ENCODE measurements at places on chromosomes 3 and 15.
A peak's percentile ranks its signal among the peaks of the same experiment; 100 is the strongest.

DNA sequence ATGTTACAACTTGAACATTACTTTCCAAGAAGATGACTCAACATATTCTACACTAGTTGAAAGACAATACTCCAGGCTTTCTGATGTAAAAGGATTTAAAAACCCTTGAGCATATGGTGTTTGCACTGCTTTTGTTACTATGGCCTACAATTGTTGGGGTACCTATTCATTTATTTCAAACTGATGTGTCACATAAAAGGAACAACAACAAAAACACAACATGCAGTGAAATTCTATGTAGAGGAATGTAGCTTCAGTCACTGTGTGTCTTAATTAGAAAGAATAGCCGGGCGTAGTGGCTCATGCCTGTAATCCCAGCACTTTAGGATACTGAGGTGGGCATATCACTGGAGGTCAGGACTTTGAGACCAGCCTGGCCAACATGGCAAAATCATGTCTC lies 1.6 kb downstream of the SPATA16 start:
- no peak for DNase-seq

GRCh38 chr3:50515565-50516439 lies 12.4 kb upstream of the CACNA2D2 start:
- peak; percentile 23 for DNase-seq

GRCh38 chr3:49553324-49553691 lies 969 bp upstream of the BSN start:
- DNase-seq: no peak

DNA sequence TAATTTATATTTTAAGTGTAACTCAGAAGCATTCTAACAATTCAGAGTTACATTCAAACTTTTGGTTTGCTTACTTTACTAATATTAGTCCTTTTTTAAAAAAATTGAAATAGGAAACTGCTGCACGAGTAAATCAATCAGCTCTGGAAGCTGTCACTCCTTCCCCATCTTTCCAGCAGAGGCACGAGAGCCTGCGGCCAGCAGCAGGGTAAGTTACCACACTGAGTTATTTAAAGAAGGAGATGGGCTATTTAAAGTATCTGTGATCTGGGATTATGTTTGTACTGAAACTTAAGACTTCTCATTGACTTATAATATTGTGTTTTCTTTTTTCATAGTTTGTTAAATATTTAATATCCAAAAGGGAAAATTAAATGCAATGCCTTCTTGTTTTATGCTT lies 29.3 kb downstream of the APPL1 start:
- DNase-seq: no peak

DNA sequence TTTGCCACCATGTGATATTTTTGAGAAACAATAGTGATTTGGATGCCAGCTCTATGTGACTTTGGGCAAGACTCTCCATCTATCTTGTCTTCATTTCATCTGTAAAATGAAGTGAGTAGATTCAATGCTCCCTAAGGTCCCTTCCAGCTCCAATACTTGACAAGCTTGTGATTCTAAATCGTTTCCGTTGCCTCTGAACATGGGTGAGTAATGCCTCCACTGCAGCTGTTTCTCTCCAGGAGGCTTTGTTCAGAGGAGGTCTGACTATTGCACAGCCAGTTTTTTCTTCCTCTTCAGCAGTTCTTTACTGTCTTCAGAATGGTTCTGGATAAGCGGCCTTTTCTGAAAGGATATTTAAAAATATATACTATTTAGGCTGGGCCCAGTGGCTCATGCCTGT lies 14.8 kb upstream of the TMOD3 start:
- DNase-seq: no peak

- no peak for DNase-seq
Observed at GRCh38 chr15:38514601-38515000, 50.0 kb downstream of the RASGRP1 start.

DNA sequence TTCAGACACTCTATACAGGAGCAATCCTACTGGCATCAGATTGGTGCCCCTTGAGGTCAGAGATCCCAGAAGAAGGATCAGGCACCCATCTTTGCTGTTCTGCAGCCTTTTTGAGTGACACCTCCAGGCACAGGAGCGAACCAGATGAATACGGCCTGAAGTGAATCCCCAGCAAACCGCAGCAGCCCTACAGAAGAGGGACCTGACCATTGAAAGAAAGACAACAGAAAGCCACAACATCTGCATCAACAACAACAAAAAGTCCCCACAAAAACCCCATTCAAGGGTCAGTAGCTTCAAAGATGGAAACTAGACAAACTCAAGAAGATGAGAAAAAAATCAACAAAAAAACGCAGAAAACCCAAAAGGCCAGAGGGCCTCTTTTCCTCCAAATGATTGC lies 130.4 kb downstream of the PPM1L start:
- DNase-seq: no peak

- DNase-seq: no peak
Observed at GRCh38 chr15:94509259-94509658, 277.9 kb downstream of the MCTP2 start.

DNA sequence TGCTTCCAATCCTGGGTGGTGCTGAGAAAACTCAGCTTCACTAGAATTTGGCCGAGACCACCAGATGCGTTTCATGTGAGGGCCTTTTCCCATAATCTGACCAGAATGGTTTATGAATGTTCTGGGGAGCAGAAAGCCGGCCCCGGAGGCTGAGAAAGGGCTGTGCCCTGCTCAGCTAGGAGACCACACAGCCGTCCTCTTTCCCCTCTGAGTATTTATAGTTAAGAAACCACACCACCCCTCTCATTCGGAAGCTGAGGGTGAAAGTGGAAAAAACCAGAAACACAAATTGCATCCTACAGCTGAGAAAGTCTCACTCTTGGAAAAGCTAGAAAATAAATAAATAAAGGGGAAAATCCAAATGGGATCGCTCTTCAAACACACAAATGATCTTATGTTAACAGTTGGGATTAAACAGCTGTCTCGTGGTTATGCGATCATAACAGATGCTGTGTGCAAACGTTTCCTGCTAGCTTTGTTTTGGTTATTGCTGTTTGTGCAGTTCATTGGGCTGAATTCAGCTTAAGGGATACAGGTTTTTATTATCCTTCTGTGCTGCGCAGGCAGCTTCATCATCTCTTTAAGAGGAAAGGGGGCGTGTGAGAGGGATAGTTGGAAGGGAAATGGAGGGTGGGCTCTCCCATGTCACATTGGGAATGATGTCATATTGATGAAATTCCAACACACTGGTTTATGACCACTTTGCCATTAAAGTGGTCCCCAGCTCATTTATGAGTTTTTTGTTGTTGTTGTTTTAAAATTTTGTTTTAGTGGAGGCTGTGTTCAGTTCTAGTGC lies 1026.2 kb upstream of the NR2F2 start:
- no peak for DNase-seq

DNA sequence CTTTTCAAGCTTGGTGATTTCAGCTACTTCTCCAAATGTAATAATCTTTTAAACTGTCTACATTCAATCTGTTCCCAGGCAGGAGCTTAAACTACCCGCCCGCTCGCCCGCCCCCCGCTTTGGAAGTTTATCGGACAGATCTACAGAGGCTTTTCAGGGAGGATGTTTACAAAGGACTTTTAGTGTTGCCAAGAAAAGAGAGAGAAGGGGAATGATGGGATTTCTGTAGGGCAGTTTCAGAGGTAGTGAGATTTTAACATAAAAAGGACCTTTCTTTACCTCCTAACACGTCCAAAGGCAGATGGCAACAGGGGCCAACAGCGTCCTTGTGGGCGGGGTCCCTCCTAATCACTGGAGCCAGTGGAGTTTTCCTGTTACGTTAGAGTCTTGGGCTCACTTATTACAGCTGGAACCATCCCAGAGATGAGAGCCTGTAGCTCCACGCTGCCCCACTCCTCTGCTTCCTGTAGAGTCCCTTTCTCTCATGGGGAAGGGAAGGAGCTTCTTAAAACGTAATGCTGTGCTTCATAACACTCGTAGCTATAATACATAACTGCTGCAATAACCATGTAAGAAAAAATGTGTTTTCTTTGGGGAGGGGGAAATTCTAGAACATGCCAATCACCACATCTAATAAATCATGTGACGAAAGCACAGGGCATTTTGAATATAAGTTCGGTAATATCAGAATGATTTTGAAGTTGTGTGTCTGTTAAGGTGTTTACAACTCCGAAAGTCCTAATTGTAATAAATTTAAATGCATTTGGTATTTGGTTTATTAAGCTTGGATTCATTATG lies 30.9 kb downstream of the HES1 start:
- DNase-seq: no peak

- no peak for DNase-seq
Observed at GRCh38 chr3:49805367-49805782, 2.3 kb downstream of the INKA1 start.

DNA sequence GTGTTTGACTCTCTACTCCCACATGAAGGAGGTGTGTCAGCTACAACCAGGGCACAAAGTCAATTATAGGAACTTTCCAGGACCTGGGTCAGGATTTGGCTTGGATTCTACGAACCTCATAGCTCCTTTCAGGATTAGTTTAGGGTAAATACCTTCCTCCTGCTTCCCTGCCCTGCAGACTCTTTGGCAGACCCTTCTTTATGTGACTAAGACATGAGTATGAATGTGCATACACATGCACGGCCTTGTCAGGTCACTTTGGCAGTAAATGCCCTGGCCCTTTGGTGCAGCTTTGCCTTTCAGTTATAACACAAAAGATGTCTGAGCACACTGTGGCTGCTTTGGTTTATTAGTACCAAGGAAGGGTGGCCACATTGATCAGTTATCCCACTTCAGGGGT lies 68.9 kb downstream of the GHSR start:
- no peak for DNase-seq

DNA sequence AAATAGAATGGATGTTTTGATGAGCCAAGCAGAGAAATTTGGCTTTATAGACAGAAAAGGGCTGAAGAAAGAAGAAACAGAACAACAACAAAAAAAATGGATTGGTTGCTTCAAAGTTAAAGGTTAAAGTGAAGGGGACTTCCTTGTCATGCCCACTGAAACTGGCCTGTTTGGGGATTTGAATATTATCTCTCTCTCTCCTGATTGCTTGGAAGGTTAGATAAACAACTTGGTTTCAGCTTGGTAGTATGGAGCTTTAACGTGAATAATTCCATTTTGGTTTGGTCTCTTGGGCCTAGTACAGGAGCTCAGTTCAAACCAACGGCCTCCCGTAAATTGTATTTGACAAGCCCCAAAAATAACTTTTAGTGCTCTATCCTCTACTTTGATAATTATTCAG lies 70.8 kb upstream of the MBNL1 start:
- DNase-seq: no peak

DNA sequence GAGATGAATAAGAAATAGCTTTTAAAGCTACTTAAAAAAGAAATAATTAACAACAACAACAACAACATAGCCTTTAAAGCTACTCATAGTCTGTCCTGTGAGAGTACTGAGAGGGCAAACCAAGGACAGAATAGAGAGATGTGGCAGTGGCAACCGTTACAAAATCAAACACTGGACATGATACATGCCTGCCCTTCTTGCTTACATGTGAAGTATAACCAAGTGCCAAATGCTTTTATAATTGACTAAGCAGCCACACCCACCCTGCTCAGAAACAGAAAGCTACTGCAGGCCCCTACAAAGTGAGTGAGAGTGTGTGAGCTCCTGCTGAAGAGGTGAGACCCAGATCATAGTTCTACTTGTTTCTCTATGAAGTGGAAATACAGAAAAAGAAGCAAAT lies 38.4 kb downstream of the NDUFB4 start:
- no peak for DNase-seq

- peak; percentile 47 for DNase-seq
Observed at GRCh38 chr3:101643861-101644613, 32.9 kb downstream of the ZBTB11 start.

DNA sequence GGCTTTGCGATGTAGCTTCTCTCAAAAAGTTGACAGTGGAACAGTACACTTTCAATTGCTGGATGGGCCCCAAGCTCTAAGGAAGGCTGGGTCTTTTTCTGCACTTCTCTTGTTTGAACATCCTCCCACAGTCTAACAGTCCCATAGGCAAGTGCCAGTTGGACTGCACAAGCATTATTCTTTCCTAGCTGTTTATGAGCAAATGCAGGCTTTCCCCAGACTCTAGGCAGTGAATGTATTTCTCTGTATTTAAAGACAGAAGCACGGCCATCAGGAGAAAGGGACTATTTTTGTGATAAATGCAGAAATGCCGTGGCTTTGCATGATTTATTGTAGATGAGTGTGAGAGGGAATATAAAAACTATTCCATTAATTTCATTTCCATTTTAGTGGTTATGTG lies 539.3 kb upstream of the LMCD1 start:
- DNase-seq: no peak

GRCh38 chr3:3356846-3357245 lies 177.4 kb upstream of the CRBN start:
- DNase-seq: no peak

- no peak for DNase-seq
Observed at GRCh38 chr15:66777054-66777453, 75.0 kb downstream of the SMAD6 start.

- DNase-seq: no peak
Observed at GRCh38 chr3:53080612-53081205, 34.8 kb upstream of the SFMBT1 start.

GRCh38 chr3:54822206-54822605 lies 105.7 kb downstream of the LRTM1 start:
- no peak for DNase-seq

GRCh38 chr3:46900356-46900755 lies 22.8 kb downstream of the PTH1R start:
- no peak for DNase-seq

DNA sequence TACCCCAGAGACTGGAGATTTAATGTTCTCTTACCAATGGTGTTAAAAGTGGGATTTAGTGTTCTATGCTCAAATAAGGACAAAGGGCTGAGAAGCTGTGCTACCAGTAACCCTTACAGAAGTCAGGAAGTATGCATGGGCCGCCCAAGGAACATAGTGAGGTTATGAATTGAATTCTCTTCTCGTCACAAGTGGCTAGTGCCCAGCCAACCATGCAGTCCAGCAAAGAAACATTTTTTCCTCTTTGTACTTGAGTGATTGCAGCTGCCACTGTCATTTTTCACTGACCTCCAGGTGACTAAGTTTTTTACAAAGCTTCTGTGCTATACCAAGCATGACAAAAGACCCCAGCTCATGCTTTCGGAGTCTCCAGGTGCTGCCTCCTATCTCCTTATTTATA lies 110.6 kb upstream of the DCBLD2 start:
- DNase-seq: no peak

GRCh38 chr3:31355807-31356206 lies 176.9 kb upstream of the STT3B start:
- no peak for DNase-seq
